ENCODE measurements at places on chromosomes 12 and 14.

DNA sequence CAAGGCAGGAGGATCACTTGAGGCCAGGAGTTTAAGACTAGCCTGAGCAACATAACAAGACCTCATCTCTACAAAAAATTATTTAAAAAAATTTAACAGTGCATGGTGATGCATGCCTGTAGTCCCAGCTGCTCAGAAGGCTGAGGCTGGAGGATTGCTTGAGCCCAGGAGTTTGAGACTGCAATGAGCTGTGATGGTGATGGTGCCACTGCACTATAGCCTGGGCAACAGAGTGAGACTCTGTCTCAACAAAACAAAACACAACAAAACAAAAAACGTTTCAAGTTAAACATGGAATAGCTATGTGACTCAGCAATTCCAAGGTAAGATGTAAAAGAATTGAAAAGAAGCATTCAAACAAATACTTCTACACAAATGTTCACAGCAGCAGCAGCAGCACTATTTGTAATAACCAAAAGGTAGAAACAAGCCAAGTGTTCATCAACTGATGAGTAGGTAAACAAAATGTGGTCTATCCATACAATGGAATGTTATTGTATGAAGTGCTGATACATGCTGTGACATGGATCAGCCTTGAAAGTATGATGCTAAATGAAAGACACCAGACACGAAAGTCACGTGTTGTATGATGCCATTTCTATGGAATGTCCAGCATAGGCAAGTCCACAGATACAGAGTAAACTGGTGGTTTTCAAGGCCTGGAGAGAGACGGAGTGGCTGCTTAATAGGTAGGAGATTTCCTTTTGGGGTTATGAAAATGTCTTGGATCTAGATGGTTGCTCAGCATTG lies 31.4 kb downstream of the CFAP251 start:
- DNase-seq = no peak

- DNase-seq = peak; percentile 71
Observed at GRCh38 chr12:123139926-123140675, 10.8 kb downstream of the PITPNM2 start.

DNA sequence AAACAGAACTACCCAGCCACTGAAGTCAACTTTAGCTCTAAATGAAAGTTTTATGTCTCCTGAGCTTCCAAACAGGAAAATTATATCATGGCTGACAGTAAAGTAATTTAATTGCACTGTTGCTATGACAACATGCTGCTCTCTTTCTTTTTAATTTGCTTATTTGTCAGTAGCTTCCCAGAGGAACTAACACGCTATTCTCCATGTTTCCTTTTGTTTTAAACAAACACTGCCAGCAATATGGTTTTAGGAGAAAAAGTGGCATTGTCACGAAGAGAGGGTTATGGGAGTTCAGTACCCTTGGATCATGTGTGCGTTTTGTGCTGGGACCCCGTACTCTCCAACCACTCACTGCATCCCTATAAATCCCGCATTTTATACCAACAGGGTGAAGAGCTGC lies 1.9 kb downstream of the FOXN3 start:
- DNase-seq = peak; percentile 53

DNA sequence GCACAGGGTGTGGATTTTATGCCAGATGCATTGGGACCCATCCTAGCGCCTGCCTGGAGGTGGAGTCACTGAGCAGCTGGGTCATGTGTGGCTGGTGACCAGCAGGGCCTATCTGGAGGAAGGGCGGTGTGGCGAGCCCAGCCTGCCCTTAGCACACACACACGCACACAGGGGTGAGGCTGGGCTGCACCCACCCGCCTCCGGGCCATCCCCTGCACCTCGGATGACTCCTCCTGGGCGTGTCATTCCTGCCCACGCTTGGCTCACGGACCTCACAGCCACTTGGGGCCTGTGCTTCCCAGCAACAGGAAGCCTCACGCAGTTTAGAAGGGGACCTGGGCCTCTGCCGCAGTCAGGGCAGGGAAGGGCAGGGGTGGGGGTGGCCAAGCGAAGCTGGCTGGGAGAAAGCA lies 36.2 kb upstream of the FZD10 start:
- DNase-seq = no peak

GRCh38 chr12:97097734-97098133 lies 190.7 kb downstream of the NEDD1 start:
- no peak for DNase-seq

All from tongue (tissue), 3 donors.